ENCODE measurements at places on chromosomes 7 and 10. TPM values are rescaled to one million over a fixed set of nuclear protein-coding genes. Genes with fewer than 3 reads are reported as not detected.

ANKRD30A gene
- not detected for total RNA-seq

HIPK2 gene
- 37.1 TPM for total RNA-seq

CYCS gene
- total RNA-seq = 34.7 TPM

MKI67 gene
- total RNA-seq = 7.4 TPM

RBM17 gene
- total RNA-seq = 25.6 TPM

PRKCQ gene
- not detected for total RNA-seq

PPP1R9A gene
- total RNA-seq = 0.78 TPM

AKR1D1 gene
- total RNA-seq = 0.07 TPM

SH2D4B gene
- 0.07 TPM for total RNA-seq

C10orf67 gene
- total RNA-seq = not detected

P4HA1 gene
- total RNA-seq = 457 TPM

GPRIN2 gene
- total RNA-seq = not detected

EPHB4 gene
- total RNA-seq = 74.9 TPM

MYL10 gene
- total RNA-seq = not detected
